ENCODE measurements at places on chromosomes 16 and 17. TPM values are rescaled to one million over a fixed set of nuclear protein-coding genes. Genes with fewer than 3 reads are reported as not detected.

DNA sequence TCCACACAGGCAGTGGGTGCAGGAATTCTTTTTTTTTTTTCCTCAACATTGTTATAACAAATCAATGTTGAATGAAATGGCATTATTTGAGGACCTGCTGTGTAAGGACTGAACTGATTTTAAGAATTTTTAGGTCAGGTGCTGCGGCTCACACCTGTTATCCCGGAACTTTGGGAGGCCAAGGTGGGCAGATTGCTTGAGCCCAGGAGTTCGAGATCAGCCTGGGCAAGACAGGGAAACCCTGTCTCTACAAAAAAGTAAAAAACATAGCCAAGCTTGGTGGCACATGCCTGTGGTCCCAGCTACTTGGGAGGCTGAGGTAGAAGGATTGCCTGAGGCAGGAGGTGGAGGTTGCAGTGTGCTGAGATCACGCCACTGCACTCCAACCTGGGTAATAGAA, 12.4 kb downstream of the MPRIP start:
- DNase-seq: no peak

- DNase-seq: no peak
Observed at GRCh38 chr17:78736526-78737079, 45.5 kb downstream of the CYTH1 start.

- no peak for DNase-seq
Observed at GRCh38 chr17:74960570-74961342, 11.8 kb downstream of the HID1 start.

DNA sequence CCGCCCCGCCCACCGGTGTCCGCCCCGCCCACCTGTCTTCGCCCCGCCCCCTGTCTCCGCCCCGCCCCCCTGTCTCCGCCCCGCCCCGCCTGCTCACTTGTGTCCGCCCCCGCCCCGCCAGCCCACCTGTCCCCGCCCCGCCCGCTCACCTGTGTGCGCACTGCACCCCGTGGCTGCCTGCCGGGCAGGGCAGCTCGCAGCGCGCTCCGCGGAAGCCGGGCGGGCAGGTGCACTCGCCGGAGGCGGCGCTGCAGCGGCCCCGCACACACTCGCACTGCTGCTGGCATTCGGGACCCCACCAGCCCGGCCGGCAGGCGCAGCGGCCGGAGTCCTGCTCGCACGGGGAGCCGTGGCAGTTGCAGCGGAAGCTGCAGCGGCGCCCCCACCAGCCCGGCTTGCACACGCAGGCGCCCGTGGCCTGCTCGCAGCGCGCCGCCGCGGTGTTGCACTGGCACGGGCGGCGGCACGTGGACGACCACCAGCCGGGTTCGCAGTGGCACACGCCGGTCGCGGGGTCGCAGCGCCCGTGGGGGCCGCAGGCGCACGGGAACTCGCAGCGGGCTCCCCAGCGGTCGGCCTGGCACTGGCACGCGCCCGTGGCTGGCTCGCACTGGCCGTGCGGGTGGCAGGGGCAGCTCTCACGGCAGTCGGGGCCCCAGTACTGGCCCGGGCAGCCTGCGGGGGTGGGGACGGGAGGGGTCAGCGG, 2.1 kb downstream of the SCARF1 start:
- no peak for DNase-seq

SPIRE2 gene
- total RNA-seq: 12.3 TPM

CD300LB gene
- 0.30 TPM for total RNA-seq

GRCh38 chr17:75635610-75636202, 2.5 kb downstream of the SMIM5 start:
- no peak for DNase-seq

DNA sequence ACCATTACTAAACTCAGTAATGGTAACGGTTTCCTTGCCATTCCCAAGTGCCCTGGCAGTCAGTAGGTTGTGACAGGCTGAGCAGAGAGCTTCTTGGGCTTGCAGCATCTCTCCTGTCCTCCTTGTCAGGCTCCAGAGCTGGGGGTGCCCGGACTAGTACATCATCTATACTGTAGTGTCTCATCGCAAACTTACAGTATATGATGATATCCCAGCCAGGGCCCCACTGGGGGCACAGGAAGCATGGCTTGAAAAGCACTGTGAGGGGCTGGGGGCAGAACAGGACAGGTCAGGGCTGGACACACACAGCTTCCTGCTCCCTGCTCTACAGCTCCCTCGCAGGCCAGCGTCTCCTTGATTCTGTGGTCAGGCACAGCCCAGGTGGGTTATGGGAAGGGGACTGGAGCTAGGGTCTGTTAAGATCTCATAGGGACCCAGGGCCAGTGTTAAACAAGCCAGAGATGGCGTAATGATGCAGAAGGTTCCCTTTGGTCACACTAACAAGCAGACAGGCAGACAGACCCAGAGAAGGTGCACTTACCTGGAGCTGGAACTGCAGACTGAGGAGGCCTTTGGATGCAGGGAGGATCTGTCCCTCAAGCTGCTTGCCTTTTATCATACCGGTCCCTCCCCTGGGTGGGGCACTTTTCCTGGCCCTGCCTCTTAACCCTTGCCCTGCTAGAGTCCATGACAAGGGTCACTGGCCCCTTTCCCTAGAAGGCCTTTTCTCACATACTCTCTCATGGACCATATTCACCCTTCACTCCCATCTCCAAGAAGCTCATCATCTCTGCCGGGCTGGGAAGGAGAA, 6.8 kb downstream of the ERAL1 start:
- DNase-seq: no peak

- no peak for DNase-seq
Observed at GRCh38 chr17:83090444-83091256, 11.2 kb downstream of the METRNL start.

DNA sequence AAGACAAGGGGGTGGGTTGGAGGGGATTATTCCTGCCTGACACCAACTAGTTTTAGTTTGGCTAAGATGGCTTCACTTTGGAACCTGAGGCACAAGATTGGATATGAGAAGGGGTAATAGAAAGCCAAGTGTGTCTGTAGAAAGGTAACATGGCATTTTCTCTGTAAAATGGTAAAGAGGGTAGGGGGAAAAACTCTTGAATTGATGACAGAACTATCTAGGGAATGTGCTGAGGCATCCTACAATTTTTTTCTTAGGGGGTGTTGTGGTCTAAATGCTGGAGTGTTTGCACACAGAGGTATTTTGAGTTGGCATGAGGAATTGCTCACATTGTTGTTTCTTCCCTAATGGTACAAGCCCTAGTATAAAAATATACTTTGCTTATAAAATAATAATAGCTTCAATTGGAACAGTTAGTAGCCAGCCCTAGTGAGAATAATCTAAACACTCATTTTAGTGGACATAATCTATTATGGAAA, 25.8 kb downstream of the YPEL2 start:
- DNase-seq: no peak

RASD1 gene
- total RNA-seq: 3.2 TPM

DNA sequence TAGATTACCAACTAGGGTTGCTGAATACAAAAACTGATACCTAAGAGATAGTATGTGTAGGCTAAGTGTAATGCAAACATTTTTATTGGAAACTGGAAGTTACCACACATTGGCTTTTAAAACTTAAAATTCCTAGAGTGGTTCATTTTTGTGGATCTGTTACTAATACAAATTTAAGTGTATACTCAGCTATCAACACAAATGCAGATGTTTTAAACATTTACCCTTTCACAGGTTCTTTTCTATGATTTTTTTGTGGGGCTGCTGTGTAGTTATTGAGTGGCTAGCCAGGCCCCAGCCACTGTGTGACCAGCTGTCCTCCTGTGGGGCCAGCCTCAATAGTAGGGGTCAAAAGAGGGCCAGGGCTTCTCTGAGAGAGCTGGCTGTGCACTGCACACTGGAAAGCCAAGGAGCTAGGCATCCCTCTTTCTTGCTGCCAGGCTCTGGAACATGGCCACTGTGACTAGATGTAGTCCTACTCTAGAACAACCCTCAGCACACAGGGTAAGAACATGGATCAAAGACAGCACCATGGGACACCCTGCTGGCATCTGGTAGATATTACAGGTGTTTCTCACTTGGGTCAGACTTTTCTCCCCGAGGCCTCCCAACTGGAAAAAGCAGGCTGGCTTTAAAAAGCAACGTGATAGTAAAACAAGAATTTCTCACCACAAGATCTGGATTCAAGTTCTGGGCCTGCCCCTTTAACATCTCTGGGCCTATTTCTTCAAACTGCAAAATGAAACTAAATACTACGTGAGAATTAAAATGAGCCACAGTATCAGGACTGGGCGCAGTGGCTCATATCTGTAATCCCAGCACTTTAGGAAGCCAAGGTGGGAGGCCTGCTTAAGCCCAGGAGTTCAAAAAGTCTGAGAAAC, 7.3 kb upstream of the VEZF1 start:
- peak; percentile 83 for DNase-seq

DNA sequence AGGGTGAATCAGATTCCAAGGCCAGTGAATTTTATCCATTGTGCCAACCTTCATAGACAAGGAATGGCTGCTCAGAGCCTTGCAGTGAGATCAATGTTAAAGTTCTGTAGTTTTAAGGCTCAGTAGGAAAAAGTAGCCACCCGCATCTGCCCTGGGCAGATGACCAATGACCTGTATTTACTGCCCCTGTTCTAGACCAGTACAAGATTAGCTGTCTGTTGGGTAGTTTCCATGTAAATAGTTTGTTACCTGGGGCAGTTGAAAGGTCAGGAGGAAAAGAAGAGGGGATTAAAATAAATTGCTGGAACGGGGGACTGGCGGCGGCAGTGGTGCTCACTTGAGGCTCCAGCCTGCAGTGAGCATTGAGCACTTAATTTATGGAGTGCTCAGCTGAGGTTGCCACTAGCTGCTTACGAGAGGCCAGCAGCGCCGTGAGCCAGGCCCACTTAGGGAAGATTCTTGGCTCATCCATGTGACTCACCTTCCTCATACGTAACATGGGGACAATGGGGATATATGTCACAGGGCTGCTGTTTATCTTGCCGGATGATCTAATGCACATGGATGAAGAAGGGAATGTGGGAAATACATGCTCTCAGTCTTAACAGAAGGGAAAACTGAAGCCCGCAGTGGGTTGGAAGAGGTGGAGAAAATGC, 10.7 kb upstream of the NOS2 start:
- no peak for DNase-seq

DNA sequence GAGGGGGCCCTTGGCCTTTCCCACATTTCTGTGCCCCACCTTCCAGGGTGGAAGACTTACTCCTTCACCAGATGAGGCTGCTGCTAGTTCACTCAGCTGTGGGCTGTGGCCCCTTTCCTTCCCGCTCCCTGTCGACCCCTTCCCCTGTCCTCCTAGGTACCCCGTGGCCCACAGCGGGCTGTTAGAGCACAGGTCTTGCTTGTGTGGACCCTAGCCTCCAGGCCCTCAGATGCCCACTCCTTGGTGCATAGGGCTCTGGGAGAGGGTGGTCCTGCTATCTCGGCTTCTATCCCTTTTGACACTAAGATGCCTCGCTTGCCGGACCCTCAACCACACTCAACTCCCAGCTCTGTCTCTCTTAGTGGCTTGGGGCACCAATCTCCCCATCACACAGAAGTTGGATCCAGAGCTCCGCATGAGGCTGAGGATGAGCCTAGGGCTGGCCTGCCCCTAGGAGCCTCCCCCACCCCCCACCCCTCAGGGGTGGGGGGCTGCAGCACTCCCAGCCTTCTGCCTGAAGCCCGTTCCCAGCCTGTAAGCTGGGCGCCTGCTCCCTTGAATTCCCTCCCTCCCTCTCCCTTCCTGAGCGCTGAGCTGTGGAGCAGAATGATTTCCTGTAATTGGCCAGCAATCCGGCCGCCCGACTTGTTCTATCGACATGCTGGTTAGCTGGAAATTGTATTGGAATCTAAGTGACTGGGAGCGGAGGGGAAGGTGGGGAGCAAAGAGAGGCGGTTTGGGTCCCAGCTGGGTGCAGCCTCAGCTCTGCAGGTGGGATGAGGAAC, 30.9 kb downstream of the DCAKD start:
- no peak for DNase-seq
